Stimulated activated CD4-positive, alpha-beta T cell treated with anti-CD3 and anti-CD28 coated beads, TNF-alpha, amount 100 ng/mL, for 1 hour (primary cell): ENCODE measurements at places on chromosomes 12 and 14.

DNA sequence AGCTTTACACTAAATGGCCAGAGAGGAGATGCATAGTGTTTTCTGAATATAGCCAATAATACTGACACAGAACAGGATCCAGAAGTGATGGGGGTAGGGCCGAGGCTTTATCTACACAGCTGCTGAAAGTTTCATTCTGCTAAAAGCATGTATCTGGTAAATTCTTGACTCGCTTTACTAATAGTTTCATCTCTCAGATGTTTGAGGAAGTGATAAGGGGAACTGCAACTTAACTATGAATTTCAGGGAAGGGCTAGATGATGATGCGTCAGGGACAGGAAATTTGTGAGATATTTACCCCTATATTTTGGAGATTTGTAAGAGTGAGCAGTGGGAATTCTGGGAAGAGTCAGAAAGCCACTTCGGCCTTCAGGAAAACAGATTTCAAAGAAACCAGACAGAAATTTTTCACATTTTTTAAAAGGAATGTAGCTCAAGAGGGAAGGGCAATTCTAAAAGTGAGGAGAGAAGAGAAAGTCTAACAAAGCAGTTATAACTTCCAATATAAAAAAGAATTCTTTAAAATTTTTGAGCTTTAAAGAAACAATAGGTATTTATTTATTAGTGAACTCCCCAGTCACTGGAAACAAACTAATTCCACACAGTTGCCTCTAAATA is 243.1 kb downstream of the BCAT1 start:
- no peak for DNase-seq

- DNase-seq: no peak
These were observed 1145.3 kb downstream of the FSCB start for GRCh38 chr14:43361751-43362150.

- no peak for DNase-seq
These were observed 111.2 kb downstream of the ITPR2 start for GRCh38 chr12:26721800-26722199.

GRCh38 chr12:89789862-89790261 is 81.2 kb upstream of the ATP2B1 start:
- DNase-seq: no peak

DNA sequence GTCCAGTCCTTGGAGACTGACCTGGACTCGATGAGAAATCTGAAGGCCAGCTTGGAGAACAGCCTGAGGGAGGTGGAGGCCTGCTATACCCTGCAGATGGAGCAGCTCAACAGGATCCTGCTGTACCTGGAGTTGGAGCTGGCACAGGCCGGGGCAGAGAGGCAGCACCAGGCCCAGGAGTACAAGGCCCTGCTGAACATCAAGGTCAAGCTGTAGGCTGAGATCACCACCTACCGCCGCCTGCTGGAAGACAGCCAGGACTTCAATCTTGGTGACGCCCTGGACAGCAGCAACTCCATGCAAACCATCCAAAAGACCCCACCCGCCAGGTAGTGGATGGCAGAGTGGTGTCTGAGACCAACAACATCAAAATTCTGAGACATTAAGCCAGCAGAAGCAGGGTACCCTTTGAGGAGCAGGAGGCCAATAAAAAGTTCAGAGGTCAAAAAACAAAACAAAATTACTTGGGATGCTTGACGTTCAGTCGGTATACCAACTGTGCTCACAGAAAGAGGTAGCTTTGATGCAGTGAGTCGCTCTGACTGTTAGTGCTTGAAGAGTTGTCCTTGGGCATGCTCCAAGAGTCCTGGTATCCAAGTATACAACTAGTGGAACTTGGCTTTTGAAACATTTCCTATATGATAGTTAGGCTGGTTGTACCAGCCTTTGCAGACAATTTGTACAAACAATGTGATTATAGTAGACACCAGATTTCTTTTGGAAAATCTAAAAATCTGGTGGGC is 4.8 kb downstream of the MED6 start:
- no peak for DNase-seq

DNA sequence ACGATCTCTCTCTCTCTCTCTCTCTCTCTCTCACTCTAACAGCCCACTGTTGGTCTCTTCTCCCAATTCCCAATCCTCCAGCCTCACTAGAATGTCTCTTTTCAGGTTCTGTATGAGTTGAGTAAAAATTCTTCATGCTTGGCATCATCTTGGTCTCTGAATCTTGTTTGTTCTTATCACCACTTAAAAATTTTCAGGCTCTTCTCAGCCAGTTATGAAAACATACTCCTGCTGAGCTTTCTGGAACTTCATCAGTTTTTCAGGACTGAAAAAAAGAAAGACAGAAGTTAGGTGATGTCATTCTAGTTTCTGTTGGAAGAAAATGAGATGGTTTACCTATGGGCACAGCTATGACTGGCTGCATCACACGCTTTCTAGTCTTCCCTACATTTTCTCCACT is 11.5 kb upstream of the IL22 start:
- no peak for DNase-seq

DNA sequence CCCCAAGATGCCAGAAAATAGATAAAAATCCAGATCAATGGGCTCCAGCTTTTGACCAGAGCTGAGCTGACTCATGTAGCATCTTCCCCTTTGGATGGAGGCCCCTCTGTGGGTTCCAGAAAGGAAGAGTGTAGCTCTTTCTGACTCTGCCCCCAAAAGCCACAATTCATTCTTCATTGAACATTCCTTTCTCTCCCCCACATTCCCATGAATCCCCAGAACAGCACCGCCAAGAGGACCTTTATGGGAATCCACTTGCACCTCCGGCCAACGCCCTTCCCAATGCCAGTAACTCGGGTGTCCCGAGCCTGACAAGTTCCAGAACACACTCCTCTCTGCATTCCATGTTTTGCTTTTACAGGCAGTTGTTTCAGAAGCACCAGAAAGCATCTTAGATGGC is 210.6 kb upstream of the DIO3 start:
- no peak for DNase-seq

DNA sequence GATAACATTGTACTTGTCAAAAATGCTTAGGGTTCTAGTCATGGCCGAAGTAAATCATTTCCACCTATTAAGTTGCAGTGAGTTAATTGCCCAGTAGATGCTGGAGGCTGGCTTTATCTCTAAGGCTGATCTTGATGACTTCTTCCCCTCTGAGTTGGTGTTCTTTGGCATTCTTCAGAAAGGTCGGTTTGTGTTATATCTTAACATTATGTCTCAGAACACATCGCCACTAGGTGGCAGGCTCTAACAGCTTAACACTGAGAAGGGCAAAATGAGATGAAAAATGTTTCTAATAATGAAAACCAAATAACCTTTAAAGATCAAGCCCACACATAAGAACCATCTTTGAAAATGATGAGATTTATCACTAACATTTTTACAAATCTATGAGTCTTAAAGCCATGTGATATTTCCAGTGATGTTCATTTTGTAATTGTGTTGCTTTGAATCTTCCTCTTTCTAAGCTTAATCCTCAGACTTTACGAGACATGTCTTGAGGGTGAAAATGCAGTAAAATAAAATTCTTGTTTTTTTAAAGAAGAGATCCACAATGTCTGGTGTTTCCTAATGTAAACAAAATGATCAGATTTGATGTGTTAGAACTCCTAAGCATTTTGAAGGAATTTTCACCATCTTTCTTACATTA is 28.6 kb downstream of the SUDS3 start:
- no peak for DNase-seq

DNA sequence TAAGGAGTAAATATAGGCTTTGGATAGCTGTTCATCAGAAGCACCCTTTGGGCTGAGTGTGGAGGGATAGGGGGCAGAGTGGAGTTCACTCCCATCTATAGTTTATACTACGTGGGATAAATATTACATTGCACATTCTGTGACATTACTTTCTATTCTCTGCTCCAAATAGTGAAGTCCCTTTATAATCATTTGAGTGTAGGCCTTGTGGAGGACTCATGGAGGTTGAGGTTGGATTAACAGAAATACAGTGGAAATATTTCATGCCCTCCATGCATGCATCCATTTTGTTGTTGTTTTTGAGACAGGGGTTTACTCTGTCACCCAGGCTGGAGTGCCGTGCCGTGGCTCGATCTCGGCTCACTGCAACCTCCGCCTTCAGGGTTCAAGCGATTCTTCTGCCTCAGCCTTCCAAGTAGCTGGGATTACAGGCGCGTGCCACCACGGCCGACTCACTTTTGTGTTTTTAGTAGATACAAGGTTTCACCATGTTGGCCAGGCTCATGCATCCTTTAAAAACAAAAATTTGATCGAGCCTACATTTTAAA is 1.4 kb downstream of the CHPT1 start:
- no peak for DNase-seq

- no peak for DNase-seq
These were observed 556 bp downstream of the MTHFD1 start for GRCh38 chr14:64388533-64389285.

GRCh38 chr12:132660052-132660451 is 27.1 kb downstream of the POLE start:
- DNase-seq: no peak

GRCh38 chr12:124536641-124537040 is 30.8 kb downstream of the NCOR2 start:
- DNase-seq: no peak

DNA sequence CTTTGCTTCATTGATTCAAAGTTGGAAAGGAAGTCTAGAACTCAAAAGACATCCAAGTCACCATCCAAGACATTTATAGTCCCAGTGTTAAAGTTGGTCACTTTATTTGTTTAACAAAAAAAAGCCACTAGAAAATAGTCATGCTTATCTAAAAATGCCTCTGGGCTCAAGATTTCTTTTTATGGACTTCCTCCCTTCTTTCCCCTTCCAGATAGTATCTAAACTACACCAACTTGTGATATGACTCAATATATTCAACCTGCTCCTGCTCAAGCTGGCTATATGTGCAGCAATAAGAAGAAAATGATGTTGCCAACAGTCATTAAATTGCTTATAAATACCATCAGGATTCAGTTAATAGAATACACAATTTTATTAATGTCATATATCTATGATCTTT is 1177.1 kb downstream of the FLRT2 start:
- DNase-seq: no peak

GRCh38 chr14:39474416-39474911 is 42.2 kb upstream of the FBXO33 start:
- DNase-seq: no peak
